Psoas muscle (tissue), 8 donors: ENCODE measurements at places on chromosomes 11 and 22. TPM values are rescaled to one million over a fixed set of nuclear protein-coding genes. Genes with fewer than 3 reads are reported as not detected.

DNA sequence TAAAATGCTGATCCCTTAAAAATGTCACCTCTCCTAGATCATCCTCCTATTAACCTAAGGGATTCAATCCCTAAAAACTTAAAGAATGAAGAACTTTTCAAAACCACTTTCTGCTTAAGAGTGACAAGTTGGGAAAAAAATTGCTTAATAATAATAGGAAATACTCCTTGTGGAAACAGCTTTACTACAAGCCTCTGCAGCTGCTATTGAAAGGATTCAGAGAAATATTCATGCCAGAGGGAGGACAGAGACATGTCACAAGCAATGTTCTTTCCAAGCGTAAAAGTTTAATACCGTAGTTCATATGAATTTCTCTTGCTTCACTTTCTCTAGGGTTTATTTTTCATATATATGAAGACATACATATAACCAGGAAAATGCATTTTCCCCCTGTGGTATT is 98.2 kb downstream of the ARHGAP20 start:
- no peak for DNase-seq

- peak; percentile 12 for DNase-seq
Measured at GRCh38 chr11:2775083-2775625, 75.4 kb upstream of the KCNQ1OT1 start.

DNA sequence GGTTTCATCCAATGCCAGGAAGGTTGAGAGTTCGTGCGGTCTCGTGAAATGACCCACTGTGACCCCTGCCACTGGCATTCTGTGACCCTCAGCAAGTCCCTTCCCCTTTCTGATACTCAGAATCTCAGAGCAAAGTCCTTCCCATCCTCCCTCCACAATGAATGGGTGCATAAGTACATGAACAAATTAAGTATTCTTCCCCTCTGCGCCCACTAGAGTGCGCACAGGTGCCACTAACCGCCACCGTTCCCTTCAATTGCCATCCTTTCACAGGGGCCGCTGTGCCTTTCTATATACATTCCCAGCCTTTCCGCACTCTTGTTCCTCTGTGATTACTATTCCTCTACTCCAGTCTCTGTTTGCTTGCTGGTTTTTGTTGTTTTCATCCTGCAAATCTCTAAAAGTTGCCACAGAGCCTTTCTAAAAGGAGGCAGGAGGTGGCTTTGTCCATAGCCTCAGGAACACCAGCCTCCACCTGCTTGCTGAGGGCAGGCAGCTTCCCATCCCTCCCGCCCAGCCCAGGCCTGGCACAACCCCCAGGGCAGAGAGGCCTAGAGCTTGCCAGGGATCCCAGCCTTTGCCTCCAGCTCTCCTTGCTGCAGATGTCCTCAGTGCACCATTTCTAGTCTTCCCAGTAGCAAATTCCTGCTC is 6.7 kb upstream of the AP1B1 start:
- peak; percentile 67 for DNase-seq

TRIM22 gene
- polyA plus RNA-seq = 5.5 TPM

GNG3 gene
- 0.10 TPM for polyA plus RNA-seq

MAP6 gene
- polyA plus RNA-seq = 0.19 TPM

MMP3 gene
- polyA plus RNA-seq = 7.3 TPM

BACE1 gene
- 2.5 TPM for polyA plus RNA-seq

LGALS12 gene
- 0.22 TPM for polyA plus RNA-seq
